Activated CD8-positive, alpha-beta memory T cell treated with anti-CD3 and anti-CD28 coated beads, Interleukin-2, amount 10 ng/mL, durations not matched to agents 7 days and 5 days (primary cell): ENCODE measurements at places on chromosomes 3 and 15. TPM values are rescaled to one million over a fixed set of nuclear protein-coding genes. Genes with fewer than 3 reads are reported as not detected.

DNA sequence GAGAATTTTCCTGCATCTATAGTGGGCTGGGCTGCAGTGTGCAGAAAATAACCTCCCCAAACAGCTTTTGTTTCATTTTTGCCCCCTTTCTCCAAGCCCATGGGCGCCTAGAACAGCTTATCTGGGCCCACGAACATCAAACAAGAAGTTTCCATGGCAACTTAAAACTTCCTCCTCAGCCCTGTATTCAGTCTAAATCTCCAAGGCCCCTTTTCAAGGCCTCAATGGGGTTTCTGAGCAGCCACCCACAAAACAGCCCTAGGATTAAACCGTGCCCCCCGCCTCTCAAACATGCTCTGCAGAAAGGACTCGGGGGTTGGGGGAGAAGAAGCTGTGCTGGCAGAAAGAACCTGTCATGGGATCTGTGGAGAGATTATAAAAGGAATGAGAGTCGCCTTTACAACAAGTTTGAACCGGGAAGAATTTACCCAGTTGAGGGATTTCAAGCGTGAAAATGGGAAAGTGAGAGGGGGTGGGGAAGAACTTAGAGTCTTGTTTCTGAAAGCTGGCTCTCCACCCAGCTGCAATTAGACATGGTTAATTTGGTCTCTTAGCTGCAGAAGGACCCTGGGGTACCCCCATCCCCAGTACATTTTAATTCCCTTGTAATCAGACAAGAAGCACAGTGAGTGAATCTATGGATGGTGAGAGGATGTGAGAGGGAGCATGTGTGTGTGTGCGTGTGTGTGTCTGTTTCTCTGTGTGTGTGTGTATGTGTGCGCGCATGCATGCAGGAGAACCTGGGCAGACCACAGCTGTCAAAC is 4.3 kb upstream of the FAM107A start:
- DNase-seq, result no peak

GRCh38 chr3:96996009-96996408 is 181.6 kb downstream of the EPHA6 start:
- no peak for DNase-seq

DNA sequence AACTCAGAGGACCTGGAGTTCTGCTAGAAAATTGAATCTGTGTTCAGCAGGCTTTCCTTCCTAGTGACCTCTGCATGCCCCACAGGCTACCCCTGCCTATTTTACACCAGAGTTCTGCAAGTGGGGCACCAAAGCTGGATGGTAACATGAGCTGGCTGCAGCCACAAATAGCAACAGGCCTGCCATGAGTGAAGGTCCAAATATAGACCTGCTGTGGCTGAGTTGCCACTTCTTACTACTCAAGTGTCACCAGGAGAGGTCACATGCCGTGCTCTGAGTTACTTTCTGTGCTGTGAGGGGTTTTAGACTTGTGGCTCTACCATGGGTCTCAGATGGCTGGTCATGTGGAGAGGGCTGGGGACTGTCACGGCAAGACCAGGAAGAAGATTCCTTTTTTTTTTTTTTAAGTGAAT is at the start of gene FSD2:
Gene FSD2 (minus strand): TSS at position 76 of the 413 bp plus-strand sequence. CDS start 18,679 bp downstream, outside the sequence.
- DNase-seq, result no peak

DNA sequence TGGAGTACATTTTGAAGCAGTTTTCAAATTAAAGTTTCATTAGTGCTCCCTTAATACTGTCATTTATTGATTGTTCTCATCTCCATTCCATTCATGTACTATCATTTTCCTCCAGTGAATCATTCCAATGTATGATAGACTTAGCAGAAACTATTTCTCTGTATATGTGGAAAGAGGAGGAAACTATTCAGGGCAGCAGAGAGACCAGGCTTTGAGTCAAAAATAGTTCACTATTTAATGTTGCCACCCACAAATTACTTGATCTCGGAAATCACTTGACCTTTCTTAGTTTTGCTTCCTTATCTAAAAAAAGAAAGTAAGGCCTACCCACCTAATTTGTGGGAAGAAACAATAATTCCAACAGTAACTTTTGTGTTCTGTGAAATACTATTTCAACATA is 610.5 kb upstream of the ZNF385D start:
- DNase-seq, result no peak

GRCh38 chr3:129316248-129317013 is 37.8 kb downstream of the HMCES start:
- peak; percentile 90 for DNase-seq

DNA sequence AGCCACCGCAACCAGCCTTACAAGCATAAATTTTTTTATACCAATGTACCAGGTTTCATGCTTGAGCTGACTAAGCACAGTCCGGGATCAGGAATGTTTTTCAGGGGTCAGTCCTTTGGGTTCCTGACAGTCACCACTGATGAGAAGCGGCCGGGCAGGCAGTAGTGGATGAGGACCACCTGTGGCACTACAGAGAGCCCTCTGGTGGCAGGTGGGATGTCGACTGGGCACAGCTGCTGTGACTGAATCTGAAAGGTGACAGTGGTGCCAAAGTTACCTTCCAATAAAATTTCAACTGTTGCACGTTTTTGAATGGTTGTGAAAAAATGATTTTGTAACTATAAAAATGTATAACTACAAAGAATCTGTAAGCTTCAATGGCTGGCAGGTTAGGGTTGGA is 34.0 kb downstream of the TPRA1 start:
- no peak for DNase-seq

GRCh38 chr15:73052653-73053397 is 562 bp downstream of the NEO1 start:
- peak; percentile 48 for DNase-seq

- no peak for DNase-seq
Measured at GRCh38 chr3:134477002-134477401, 8.8 kb downstream of the ANAPC13 start.

- no peak for DNase-seq
Measured at GRCh38 chr3:149968216-149968615, 2.5 kb downstream of the PFN2 start.

- no peak for DNase-seq
Measured at GRCh38 chr3:10387881-10388609, 67.1 kb upstream of the SEC13 start.

DNA sequence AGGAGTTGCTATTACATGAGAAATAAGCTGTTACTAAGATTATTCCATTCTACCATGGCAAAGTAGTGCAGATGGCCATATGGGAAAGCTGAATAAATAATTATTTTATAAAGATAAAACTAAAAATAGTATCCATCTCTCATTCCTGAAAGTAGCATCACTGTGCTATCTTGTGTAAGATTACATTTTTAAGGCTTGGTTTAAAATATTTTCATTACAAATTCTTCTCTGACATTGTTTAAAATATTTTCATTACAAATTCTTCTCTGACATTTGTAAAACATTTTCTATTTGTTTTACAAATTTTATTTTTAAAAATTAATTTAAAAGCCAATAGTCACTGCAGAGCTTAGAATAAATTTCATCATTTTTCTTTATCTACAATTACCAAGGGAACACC is 665.5 kb upstream of the NAALADL2 start:
- DNase-seq, result no peak

GRCh38 chr3:7960601-7961000 is 541.0 kb upstream of the LMCD1 start:
- no peak for DNase-seq

- DNase-seq, result no peak
Measured at GRCh38 chr15:88255484-88256278, 858 bp downstream of the NTRK3 start.

- no peak for DNase-seq
Measured at GRCh38 chr3:154135511-154136173, 14.5 kb downstream of the ARHGEF26 start.

DNA sequence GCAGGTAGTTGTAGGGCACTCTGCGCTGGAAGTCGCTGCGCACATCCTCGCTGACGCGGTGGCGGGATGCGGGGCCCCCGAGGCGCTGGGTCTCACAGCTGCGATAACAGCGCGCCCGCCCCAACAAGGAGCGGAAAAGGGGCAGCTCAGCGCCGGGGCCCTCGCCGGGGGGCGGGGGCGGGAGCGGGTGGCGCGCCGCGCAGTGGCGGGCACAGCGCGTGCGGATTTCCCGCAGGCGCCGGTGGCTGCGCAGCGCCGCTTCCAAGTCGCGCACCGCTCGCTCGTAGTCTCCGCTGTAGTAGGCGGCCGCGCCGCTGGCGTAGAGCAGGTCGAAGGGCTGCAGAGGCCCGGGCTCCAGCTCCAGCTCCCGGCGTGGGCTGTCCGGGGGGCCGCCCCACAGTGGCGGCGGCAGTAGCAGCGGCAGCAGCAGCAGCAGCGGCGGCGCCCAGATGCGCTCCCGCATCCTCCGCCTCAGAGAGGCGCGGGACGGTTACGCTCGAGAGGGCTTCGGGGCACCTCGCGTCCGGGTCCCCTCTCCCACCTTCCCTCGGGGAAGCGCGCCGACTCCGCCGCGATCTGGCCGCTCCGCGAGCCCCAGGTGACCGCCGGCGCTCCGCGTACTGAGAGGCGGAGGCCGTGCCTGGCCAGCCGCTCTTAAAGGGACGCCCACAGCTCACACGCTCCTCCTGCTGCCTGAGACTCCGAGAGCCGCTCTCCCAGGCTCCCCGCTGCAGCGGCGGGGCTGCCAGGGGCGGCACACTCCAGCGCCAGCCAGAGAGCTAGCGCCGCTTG is at the start of gene P3H2:
Gene P3H2 (minus strand): TSS at position 629 of the 792 bp plus-strand sequence. CDS start 166 bp downstream, at position 463.
- DNase-seq, result no peak

DNA sequence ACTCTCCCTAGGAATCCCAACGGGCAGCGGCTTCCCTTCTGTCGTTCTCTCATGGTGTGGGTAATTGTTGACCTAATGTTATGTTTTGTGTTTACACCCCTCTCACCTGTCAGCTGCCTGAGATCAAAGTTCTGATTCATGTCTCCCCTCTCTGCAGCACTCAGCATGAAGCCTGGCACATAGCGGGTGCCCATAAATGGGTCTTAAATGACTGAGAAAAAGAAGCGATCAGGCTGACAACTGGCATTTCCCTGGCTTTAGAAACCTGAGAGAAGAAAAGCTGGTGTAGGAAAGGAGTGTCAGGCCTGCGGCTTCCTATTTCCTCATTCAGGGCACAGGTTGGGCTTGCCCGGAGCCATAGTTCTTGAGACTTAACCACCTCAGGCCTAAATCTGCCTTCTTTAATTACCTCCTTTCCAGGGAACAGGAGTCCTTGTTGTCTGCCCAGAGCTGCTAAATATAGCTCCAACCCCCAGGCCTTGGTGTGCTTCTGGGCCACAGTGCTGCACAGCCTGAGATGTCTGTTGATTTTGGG is 31.8 kb downstream of the LPP start:
- DNase-seq, result no peak

DNA sequence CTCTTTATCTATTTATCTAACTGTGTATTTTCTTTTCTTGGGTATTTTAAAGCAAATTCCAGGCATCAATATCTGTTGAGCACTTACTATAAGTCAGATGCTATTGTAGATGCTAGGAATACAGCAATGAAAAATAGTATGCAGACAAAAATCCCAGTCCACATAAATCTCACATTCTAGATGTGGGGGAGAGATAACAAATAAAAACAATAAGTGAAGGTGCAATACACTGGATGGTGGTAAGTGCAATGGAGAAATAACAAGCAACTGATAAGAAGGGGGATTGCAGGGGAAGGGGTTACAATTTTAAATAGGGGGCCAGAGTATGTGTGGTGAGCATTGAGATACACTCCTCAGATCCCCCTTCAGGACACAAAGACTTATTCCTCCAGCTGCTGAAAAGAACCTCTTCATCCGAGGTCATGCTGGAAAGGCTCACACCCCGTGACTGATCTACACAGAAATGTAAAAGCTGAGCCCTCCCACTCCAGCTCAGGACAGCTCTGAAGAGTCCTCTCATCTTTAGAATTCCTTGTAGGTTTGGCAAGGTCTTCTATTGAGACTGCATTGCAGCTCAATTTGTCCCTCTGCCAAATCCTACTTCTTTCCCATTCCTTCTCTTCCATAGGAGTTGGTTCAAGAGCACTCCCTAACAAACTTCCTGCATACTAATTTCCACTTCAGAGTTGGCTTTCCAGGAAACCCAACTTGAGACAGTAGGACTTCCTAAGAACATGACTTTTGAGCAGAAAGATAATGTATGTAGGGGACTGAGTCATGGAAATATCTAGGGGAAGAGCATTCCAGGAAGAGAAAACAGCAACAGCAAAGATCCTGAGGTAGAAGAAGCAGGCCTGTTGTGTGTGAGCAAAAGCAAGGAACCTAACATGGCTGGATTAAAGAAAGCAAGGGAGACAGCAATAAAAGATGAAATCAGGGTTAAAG is 8.1 kb upstream of the SCG3 start:
- DNase-seq, result no peak

DNA sequence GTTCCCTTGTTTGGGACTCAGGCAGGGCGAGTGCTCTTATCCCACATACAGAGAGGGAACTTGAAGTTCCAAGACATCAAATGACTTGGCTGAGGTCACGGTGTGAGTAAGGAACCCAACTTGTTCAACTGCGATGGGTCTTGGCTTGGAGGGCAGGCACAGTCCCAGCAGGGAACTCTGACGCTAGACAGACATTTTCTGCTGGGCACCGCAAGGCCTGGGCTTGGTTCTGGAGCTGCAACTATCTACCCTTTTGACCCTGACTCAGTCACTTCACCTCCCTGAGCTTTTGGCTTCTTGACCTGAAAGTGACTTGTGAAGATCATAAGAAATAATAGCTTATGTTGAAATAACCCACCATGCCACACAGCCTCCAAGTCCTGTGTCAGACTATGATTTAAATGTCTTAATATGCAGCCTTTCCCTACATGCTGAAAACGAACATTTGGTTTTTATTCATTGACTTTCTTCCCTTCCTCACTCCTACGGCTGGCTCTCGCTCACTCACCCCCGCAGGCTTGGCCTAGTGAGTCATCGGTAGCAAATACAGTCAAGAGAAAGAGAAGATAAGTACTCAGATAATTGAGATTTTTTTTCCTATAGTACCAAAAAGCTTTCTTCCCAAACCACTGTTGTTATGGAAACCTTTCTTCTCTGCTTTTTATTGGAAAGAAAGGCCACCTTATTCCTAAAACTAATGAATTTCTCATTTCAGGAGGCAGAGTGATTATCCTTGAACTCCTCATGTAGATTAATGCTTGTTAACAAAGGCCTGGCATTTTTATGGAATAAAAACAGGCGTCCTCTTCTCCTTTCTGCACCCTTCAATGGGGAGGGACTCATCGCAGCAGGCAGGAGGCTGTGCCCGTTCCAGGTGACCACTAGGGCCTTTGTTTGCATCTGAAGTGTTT is 178.4 kb downstream of the ATP10A start:
- DNase-seq, result no peak

GRCh38 chr3:14522768-14523167 is 17.4 kb downstream of the GRIP2 start:
- no peak for DNase-seq

Gene SLC24A1
- 4.2 TPM for total RNA-seq

Gene CGGBP1
- 98.9 TPM for total RNA-seq

Gene SLC7A14
- not detected for total RNA-seq

Gene KNL1
- 75.0 TPM for total RNA-seq

Gene LRTM1
- total RNA-seq, result not detected

Gene PPARG
- 0.18 TPM for total RNA-seq

Gene GPR160
- total RNA-seq, result 6.4 TPM

Gene GASK1A
- total RNA-seq, result not detected

Gene COLQ
- total RNA-seq, result 2.3 TPM

Gene THAP10
- 0.47 TPM for total RNA-seq

Gene LMAN1L
- total RNA-seq, result not detected

Gene ITPKA
- not detected for total RNA-seq

Gene CCNB2
- total RNA-seq, result 95.3 TPM

Gene SLC27A2
- 36.4 TPM for total RNA-seq

Gene KLHL6
- 31.5 TPM for total RNA-seq

Gene GRAMD2A
- not detected for total RNA-seq

Gene IQCF5
- total RNA-seq, result not detected

Gene GADL1
- not detected for total RNA-seq

Gene HIGD2B
- total RNA-seq, result not detected

Gene PRR20G
- not detected for total RNA-seq

Gene GOLGA6L7
- total RNA-seq, result not detected

Gene PARP15
- 36.1 TPM for total RNA-seq
